ENCODE measurements at places on chromosomes 7 and 10.

DNA sequence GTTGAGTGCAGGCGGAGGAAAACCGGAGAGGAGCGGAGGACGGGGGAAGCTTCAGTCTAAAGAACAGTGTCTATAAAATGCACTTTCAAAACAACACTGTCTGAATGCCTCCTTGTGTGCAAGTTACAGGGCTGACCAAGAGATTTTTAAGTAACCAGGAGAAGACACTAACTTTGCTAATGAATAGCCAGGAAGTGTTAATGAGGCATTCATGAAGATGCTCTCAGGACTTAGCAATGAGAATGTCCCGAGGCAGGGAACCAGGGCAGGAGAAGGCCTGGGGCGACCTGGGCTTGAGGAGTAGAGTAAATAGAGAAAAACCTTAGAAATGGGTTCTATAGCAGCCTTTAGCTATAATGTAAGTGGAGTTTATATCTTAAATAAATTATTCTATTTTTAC is 312.1 kb downstream of the SKIDA1 start:
- DNase-seq, result no peak

DNA sequence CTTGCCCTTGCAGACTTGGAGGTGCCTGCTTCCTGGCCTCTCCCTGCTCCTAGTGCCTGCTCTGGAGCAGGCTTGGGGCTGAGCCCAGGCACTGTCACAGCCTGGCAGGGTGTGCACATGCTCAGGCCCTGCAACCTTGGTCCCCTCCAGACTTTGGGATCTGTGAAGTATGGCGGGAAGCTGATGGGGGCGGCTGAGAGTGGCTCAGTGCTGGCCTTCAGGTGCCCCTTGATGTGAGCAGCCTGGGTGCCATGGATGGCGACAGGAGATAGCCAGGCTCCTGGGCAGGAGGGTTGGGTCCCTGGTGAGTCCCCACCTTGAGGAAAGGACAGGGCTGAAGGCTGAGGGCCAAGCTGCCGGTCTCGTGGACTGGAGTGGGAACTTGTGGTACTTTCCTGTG is 700.4 kb upstream of the KCND2 start:
- DNase-seq, result no peak

DNA sequence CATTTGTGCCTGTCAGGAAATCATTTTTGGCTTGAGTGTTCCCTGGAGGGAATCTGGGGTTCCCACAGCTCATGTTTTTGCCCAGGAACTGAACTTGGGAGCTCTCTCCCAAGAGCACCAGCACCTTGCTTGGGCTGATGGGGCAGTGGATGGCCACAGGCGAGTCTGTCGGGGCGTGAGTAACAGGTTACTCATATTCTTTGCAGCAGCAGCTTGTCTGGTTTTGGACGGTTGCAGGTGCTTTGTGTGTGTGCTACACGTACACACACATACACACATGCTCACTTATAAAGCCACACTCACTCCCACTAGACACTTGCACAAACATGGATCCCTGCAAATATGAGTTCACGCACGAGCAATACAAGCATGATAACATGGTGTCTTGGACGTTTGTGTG is 2.9 kb upstream of the PALD1 start:
- no peak for DNase-seq

DNA sequence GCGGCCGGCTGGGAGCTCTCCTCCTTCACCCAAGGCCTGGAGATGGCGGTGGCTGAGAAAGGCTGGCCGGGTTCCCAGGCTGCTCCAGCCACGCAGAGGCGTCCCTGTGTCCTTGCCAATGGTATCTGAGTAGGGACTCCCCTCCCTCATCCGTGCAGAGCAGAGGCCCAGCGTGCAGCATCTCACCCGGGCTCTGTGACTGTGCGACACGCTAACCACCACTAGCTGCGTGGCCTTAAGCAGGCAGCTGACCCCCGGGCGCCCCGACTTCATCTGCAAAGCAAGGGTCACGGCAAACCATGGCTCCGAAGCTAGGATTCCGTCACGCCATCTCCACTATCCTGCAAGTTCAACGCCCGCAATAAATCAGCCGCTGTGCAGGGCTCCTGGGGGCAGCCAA is 47.2 kb upstream of the TNRC18 start:
- DNase-seq, result no peak

DNA sequence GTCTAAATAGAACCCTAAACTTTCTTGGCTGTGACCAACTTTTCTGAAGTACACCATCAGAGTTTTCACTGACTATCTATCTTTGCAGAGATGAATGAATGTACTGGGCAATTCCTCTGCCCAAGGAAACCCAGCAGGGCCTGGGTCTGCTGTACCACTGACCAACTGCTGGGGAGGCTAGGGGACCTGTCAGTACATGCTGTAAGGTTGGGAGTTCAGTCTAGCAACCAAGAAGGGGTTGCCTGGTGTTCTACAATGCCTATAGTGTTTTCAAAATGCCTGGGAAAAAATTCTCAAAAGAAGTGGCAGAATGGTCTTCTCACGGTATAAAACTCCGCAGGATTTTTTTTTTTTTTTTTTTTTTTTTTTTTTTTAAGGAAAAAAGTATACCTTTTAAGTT is 106.3 kb downstream of the NT5C2 start:
- DNase-seq, result no peak

DNA sequence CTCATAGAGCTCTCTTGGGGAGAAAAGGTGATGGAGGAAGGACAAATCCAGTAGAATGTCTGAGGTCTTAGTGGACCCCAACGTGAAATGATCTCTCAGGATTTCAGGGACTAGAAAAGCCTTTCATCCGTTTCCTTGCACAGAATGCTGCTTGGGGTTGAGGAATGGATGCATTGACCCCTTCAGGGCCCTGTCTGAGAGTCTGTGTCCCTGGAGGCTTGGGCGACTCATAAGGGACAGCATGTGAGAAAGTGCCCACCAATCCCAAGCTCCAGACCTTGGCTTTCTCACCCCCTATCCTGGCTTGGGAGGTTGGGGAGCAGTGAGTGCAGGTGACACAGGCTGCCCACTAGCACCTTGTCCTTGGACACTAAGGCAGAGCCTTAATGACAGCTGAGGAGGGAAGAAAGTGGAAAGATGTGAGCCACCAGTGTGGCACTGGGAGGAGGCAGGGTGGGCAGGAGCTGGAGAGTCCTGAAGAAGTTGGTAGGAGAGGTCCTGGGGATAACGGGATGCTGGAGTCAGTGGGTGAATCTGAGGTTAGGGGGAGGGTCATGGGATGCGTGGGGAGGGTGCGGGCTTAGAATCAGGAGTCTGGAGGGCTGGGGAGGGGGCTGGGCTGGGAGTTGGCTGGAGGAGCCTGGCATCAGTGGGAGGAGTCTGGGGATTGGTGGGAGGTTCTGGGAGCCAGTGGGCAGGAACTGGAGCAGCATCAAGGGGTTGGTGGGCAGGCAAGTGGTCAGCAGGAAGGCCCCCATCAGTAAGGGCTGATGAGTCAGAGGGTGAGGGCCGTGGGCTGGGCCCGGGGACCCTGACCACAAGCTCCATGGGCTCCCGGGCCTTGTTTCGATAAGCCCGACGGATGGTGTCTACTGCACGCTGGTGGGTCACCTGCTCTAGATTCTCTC is 8.6 kb downstream of the LZTS2 start:
- no peak for DNase-seq

DNA sequence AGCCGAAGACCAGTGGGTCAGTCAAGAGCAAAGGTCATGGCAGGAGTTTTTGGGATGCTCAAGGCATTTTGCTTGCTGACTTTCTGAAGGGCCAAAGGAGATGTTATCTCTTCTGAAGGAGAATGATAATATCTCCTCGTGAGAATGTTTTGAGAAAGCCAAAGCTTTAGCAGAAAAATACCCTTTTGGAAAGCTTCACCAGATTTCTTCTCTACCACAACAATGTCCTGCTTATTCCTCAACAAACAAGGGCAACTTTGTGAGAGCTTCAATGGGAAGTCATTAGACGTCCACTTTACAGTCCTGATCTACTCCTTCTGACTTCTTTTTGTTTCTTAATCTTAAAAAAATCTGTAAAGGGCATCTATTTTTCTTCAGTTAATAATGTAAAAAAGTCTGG is 132.8 kb upstream of the DNAJB12 start:
- DNase-seq, result no peak

- DNase-seq, result peak; percentile 57
Observed at GRCh38 chr7:141073173-141073640, 657 bp upstream of the TMEM178B start.

DNA sequence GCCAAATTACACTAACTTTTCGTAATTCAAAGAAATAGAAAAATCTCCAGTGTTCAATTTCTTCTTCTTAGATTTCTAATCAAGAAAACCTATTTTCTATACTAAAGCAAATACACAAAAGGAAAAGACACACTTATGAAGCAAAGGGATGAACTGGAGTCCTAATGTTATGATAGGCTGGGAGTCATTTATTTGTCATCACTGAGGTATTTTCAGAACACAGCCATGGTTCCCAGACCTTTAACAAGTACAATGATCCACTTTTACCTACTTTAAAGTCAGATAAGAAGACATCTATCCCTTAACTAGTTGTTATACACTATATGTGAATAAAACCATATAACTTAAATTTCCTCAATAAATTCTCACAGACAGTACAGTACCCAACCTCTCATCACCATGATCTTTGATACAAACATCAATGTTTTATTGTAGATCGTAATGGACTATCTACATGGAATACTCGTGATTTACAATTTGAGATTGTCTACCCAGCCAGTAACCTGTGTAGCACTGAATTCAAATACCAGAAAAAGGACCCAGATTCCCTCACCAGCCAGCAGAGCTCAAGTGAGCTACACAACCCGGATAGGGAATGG is 12.5 kb downstream of the ASNS start:
- DNase-seq, result no peak

GRCh38 chr7:67916571-67917436 is 920.2 kb downstream of the TYW1 start:
- DNase-seq, result no peak

DNA sequence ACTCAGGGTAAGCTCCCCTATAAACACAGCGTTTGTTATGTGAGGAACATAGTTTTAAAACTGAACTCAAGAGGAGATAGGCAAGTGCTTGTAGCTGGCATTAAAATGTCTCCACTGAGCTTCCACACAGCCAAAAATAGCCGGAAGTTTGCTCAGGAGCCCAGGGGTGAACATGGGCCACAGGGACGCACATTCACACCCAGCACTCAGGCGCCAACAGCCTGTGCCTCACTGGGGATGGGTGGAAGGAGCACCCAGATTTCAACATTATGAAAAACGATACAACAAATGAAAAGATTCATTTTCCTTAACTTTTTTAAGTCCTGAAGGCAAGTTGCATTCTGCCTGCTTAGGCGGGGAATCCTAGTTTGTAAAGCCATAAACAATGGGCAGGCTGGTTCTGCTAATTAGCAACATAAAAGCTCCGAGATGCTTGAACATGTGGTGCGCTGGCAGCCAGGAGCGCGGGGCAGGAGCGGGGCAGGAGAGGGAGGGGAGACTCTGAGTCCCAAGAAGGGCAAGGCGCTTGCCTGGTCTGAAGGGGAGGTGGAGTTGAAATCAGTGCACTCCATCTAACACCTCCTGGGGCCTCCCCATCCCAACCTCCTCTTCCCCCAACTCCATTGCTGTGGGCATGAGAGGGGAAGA is 235.9 kb downstream of the COBL start:
- no peak for DNase-seq

DNA sequence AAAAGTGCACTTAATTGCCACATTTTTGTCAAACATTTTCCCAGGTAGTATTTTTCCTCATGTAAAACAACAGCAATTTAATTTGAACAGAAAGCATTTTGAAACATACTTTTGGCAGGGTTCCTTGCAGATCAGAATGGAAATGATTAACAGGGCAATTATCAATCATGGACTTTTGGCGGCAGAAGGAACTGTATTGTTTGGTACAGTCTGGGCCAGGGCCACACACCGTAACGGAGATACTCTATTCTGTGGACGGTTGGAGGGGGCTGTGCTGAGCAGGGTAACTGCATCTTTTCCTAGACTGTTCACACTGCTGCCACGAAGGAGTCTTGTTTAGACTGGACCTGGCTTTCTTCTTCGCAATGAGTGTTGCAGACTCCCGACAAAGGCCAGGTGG is 62.3 kb downstream of the EGFR start:
- DNase-seq, result no peak

GRCh38 chr10:78318305-78318704 is 284.6 kb downstream of the RPS24 start:
- no peak for DNase-seq

DNA sequence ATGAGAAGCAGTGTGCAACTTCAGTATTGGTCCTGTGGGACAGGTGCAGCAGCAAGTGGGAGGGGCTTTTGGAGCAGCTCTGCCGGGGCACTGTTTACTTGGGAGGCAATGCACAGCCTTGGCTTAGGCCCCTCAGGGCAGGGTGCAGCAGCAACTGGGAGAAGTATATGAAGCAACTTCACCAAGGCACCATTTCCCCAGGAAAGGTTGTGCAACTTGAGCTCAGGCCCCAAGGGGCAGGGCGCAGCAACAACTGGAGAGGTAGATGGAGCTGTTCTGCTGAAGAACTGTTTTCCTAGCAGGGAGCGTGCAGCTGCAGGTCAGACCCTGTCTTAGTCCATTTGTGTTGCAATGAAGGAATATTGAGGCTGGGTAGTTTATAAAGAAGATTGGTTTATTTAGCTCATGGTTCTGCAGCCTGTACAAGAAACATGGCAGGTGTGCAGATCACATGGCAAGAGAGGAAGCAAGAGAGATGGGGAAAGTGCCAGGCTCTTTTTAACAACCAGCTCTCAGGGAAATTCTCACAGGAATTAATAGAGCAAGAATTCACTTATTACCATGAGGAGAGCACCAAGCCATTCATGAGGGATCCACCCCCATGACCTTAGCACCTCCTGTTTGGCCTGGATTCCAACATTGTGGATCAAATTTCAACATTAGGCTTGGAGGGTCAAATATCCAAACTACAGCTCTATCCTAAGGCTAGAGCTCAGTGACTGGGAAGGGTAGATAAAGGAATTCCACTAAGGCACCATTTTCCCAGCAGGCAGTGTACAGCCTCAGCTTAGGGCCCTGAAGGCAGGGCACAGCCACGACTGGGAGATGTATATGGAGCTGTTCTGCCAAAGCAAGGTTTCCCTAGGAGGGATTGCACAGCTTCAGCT is 10.9 kb downstream of the GPR141 start:
- DNase-seq, result no peak

- DNase-seq, result no peak
Observed at GRCh38 chr10:3693022-3693697, 91.8 kb downstream of the KLF6 start.

DNA sequence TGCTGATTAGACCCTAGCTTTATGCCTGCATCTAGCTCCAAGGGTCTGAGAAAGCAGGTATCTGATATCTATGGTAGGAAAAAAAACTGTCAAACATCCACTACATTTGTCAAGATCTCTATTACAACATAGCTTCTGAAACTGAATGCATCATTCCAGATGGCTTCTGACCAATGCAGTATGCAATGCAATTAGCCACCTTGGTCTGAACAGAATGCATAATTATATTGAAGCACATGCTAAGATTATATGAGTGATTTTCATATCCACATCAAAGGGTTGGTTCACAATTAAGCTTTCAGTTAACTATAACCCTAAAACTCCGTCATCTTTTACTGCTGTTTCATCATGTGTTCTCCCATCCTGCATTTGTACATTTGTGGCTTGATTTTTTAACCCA is 271.4 kb downstream of the POLR1F start:
- no peak for DNase-seq
